ENCODE measurements at places on chromosomes 3 and 15.

DNA sequence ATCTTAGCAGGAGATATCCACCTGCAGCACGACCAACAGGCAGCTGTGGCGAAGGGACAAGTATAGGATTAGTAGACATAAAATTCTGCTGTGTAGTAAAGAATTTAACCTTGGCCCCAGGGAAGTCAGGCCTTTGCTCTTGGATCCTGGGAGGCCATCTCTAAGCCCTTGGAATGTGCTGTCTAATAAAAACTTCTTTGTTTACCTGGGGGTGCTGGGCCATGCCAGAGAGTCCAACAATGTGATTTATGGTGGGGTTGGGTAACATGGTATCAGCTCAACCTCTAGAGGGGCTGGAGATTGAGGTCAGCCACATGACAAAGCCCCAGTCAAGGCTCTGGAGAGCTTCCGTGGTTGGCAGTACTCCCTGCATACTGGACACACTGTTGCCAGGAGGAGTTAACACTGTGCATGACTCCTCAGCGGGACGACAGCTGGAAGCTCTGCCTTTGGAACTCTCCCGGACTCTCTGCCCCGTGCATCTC lies 52.4 kb downstream of the HEG1 start:
- no peak for DNase-seq

DNA sequence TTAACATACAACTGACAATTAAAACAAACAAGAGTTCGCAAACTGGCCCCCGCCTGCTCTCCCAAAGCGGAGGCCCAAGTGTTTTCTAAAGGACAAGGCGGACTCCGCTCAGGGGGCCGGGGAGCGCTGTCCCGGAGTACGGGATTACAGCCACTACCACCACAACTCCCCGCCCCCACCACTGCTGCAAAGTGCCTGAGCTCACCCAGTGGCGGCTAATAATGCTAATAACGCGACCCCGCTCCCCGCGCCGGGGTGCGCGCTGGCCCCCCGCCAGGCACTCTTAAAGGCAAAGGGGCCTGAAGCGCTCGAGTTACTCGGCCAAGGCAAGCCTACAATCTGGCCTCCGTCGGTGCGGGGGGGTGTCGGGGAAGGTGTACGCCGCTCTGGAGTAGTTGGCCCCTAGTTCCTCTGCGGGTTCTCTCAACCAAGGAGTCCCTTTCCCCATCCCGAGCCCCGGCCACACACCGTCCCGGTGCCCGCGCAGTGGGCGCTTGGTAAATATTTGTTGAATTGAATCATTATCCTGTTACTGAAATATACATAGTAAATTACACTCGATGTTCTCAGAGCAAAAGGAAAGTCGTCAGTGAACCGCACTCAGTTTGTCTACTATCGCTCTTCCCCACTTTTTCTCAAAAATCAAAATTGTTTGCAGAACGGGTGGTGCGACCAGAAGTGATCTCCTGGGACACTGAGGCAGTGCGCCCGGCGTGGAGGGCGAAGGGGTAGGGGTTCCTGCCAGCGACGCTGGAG lies 827 bp downstream of the WNT5A start:
- DNase-seq = no peak

DNA sequence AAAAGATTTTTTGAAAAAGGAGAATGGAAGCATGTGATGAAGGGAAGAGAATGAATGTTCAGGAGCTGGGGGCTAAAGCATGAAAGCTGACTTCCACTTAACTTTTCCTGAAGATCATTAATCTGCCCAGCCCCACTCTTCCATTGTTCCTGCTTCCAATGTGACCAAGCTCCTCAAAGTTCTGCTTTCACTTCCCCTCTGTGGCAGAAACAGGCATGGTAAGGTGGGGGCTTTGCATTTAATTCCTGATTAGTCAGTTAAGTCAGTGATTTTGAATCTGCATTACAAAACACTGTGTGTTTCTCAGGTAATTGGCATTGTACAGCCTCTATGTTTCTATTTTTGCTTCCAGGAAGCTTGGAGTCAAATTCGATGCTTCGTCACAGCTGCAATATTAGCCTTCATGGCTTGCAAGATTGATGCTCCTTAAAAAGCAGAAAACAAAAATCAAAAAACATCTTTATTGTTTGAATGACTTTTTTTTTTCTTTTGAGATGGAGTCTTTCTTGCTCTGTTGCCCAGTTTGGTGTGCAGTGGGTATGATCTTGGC lies 7.3 kb upstream of the TM6SF1 start:
- DNase-seq = no peak

DNA sequence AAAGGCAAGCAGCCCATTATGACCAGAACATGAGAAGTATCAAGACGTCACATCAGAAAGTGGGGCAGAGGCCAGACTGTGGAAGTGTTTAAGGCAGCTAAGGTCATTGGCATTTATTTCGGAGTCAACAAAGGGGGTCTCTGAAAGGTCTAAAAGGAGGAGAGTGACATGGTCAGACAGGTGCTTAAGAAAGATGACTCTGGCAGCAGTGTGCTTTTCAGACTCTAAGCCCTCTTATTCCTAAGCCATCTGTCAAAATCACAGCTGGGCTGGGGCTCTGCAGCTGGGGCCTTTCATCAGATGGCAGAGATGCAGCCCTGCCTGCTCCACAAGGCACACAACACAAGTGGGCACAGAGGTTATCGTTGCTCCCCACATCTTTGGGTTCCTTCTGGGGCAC lies 14.0 kb downstream of the FBXL22 start:
- no peak for DNase-seq

- no peak for DNase-seq
Measured at GRCh38 chr3:101873619-101874018, 24.3 kb downstream of the NFKBIZ start.

GRCh38 chr3:98259707-98260106 lies 4.3 kb upstream of the OR5H6 start:
- no peak for DNase-seq

DNA sequence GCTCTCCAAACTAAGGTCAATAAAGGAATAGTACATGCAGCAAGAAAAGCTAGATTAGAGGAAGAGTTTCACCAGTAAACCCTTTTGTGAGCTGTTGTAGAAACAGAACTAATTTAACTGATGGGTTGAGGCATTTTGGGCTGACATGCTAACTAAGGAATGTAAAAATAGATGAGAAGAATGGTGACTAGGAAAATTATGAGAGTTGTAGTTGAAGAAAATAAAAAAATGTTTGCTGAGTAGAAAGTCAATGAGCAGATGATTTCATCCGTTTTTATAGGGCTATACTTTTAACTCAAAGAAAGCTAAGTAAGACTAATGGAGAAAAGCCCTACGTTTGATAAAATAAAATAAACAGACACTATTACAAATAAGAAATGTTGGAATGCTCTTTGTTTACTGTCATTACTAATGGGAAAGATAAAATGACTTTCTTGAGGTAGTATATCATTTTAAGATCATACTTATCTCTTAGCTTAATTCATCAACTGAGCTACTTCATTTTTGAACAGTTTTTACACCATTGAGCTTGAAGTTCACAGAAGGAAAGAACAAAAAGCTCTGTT lies 209.4 kb upstream of the DPH6 start:
- DNase-seq = no peak

DNA sequence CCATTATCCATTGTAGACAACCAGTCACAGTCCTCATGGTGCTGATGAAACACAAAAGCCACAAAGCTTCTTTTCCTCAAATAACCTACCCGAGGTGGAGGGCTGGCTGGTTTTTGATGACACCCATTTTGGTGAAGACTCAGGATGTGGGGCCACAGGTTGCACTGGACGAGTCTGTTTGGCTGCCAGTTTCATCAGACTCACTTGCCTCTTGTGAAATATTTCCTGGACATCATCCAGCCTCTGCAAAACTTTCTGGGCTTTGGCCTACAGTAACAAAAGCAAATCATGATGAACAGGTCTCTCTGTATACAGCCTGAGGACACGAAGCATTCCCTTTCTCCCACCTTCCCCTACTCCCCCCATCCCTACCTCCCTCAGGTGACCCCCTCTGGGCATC lies 42.2 kb downstream of the B3GNT5 start:
- DNase-seq = no peak

- no peak for DNase-seq
Measured at GRCh38 chr3:14570864-14571263, 30.7 kb upstream of the GRIP2 start.

GRCh38 chr3:63349583-63350573 lies 71.8 kb downstream of the SYNPR start:
- DNase-seq = no peak

- no peak for DNase-seq
Measured at GRCh38 chr3:23493889-23494288, 290.8 kb downstream of the UBE2E2 start.

- no peak for DNase-seq
Measured at GRCh38 chr15:96392380-96393208, 62.1 kb downstream of the NR2F2 start.

DNA sequence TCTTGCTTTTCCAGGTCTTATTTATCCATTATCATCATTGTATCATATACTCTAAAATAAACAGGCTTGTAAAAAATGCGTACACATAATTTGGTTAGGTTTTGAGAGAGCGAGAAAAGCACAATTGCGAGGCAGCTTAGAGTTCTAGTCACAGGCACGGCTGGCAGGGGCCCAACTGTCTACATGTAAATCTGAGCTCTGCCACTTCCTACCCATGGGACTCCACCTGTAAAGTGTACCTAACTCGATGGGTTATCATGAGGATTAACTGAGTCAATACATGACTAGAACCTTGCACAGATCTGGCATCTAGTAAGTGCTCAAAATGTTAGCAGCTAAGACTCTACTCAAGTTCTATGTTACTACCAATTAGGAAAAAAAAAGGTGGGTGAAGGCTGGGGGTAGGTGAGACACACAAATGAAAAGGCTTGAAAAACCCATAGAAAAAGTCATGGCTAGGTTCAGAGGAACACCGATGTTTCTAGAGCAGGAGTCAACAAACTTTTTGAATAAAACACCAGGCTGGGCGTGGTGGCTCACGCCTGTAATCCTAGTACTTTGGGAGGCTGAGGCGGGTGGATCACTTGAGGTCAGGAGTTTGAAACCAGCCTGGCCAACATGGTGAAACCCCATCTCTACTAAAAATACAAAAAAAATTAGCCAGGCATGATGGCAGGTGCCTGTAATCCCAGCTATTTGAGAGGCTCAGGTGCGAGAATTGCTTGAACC lies 36.2 kb downstream of the GLB1 start:
- DNase-seq = peak; percentile 31

- DNase-seq = no peak
Measured at GRCh38 chr15:68696414-68697363, 117.9 kb downstream of the CORO2B start.
